ENCODE measurements at places on chromosomes 3 and 15.
A peak's percentile ranks its signal among the peaks of the same experiment; 100 is the strongest.

DNA sequence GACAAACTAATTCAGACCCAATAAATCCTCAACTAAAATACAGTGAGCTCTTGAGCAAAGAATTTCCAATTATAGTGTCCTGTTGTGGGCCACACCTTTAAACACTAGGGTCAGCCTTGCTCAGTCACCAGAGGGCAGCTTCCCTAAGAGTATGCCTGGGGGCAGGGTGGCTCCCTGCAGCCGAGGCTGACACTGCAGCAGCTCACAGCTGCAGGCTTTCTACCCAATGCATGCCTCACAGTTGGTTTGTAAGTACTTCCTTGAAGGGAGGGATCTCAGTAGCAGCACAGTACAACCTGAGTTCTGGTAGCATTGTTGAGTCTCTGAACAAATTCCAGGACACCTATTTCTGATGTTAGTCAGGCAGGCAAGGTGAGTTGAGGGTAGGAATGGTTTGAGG lies 335.6 kb downstream of the TUSC7 start:
- DNase-seq, result no peak

DNA sequence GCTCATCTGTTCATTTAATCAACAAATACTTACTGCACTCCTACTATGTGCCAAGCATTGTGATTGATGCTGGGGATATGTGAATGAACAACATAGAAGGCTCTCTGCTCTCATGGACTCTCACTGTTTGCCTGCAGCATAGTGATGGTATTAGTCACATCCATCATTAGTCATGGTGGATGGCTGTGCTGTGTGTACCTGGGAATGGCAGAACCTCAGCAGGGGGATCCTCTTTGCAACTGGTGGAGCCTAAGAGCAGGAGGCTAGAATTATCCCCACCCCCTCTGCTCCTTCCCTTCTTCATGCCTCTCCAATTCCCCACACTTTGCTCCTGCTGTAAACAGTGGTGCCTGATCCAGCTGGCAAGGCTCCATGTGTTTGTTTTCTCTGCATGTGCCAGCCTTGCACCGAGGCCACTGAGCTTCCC lies 20.5 kb downstream of the BOC start:
- no peak for DNase-seq

GRCh38 chr15:25793354-25794050 lies 69.6 kb downstream of the ATP10A start:
- DNase-seq, result no peak

- DNase-seq, result no peak
Observed at GRCh38 chr3:141915016-141915415, 38.6 kb downstream of the ATP1B3 start.

DNA sequence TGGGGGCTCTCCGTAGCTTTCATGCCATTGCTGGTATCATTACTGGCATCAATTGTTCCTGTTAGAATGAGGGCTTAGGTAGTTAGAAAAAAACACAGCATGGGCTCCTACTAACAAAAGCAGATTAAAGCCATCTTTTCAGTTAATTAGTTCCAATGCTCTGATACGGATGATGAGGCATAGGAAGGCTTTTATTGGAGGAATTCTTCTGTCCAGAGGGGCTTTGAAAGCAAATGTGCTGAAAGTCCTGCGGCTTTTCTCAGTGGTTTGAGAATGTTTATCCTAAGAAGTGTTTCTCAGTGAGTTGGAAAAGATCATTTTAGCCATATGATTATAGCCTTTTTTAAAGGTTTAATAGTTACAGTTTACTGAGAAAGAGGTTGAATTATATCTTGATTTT lies 198.5 kb downstream of the THSD4 start:
- DNase-seq, result no peak

GRCh38 chr15:31128919-31129768 lies 27.6 kb upstream of the TRPM1 start:
- DNase-seq, result peak; percentile 35

DNA sequence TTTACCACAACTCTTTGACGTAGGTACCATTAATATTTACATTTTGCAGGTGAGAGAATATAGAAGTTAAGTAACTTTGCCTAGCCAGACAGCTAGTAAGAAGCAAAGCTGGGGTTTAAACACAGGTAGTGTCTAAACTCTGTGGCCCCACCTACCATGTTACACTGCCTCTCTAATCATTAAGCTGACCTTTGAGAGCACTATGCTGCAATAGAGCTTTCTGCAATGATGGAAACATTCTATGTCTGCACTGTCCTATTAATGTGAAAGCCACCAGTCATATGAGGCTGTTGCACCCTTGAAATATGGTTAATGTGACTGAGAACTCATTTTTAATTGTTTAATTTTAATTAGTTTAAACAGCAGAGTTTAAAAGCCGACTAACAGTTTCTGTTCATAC lies 6.3 kb upstream of the RARB start:
- no peak for DNase-seq

GRCh38 chr3:123169492-123169929 lies 32.2 kb upstream of the SEC22A start:
- no peak for DNase-seq

DNA sequence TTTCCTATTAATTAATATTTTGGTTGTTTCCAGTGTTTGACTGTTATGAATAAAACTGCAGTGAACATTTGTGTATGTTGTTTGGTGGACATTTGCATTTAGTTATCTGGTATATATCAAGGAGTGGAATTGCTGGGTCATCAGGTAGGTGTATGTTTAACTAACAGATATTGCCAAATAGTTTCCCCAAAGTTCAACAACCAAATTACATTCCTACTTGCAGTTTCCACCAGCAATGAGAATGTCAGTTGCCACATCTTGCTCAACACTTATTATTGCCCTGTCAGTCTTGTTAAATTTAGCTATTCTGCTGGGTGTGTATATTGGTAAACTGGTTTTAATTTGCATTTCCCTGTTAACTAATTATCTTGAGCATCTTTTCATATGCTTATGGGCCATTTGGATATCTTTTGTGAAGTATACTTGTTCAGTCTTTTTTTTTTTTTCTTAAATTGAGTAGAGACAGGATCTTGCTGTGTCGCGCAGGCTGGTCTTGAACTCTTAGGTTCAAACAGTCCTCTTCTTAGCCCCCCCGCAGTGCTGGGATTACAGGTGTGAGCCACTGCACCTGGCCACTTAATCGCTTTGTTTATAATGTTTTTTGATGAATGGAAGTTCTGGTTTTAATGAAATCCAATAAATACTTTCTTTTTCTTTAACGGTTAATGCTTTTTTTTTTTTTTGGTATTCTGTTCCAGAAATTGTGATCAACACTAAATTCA lies 7.9 kb downstream of the FEM1B start:
- no peak for DNase-seq

DNA sequence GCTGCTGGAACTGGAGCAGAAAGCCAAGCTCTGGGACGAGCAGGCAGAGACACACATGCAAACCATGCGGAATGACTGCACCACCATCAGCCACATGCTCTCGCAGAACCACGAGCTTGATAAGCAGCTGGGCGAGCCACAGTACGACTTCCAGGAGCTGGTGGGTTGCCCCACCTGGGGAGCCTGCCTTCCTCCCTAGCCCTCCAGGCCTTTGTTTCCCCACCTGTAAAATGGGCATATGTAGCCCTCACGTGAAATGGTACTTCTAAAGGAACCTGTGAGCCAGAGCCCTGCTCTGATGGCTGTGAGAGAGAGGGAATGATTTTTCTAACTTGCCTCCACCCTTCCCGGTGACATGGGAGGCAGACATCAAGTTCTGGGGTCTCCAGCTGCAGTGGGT lies 44.6 kb upstream of the GOLGA6B start:
- no peak for DNase-seq

GRCh38 chr15:72685301-72685924 lies 569 bp downstream of the HIGD2B start:
- no peak for DNase-seq

DNA sequence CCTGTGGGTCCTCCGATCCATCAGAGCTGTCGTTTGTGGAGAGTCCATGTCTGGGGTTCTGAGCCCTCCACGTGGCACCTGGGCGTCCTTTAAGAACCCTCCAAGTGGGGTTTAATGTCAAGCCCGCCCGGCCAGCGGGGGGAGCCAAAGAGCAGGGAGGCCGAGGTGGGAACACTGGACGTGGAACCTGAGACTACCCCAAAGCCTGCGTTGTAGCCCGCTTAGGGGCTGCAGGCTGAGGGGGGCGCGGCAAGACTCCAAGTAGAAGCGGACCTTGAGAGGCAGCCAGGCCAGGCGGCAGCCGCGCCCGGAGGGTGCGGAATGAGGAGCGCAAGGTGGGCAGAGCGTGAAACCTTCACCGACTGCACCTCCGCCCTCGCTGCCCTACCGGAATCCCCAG lies 126.2 kb upstream of the ATP10A start:
- DNase-seq, result no peak

DNA sequence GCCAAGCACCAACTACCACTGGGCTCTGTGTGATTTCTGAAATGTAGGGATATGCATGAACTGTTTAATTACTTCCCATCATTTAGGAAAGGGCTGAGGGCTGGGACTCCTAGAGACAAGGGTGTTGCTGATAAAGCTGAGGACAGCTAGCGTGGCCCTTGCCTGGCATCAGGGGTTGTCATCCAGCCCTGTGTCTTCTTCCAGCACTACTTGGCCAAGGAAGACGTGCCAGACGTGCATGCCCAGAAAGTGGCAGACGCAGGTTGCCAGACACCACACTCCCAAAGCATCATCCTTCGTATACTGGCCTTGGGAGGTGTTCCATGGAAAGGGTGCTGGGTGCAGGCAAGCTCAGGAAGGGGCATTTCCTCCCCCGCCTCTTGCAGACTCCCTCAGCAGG lies 64.8 kb downstream of the LRIG1 start:
- no peak for DNase-seq

DNA sequence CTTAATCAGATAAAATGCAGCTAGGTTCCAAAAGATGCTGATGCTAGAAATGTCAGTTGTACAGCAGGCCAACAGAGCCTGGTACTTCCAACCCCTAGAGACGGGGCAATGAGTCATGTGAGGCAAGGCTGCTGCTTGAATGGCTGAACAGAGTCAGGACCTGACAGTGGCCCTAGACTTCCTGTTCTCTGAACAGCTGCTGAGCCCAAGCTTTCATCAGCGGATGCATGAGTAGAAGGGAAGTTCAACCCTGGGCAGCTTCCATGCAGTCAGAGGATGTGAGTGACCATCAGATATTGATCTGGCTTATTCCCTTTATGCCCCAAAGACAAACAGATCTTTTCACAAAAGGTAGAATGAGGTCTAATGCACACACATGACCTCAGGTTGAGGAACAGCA lies 282.9 kb upstream of the COL8A1 start:
- DNase-seq, result no peak

- no peak for DNase-seq
Observed at GRCh38 chr3:104368760-104369159, 997.9 kb upstream of the ALCAM start.

DNA sequence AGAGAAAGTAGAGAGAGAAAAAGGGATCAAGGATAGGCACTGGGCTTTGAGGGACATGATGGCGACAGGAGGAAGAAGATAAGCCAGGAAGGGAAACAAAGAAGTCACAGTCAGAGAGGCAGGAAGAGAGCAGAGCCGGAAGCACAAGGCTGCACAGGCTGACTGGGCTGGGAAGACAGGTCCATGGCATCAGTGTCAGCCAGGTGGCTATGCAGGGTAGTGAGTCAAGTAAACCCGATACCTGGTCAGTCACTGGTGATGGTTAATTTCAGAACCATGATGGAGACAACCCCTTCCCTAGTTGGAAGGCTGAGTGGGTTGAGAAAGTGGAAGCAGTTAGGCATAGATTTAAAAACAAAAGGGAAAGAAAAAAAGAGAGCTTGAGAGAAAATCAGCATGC lies 203.8 kb downstream of the EPHB1 start:
- DNase-seq, result no peak

DNA sequence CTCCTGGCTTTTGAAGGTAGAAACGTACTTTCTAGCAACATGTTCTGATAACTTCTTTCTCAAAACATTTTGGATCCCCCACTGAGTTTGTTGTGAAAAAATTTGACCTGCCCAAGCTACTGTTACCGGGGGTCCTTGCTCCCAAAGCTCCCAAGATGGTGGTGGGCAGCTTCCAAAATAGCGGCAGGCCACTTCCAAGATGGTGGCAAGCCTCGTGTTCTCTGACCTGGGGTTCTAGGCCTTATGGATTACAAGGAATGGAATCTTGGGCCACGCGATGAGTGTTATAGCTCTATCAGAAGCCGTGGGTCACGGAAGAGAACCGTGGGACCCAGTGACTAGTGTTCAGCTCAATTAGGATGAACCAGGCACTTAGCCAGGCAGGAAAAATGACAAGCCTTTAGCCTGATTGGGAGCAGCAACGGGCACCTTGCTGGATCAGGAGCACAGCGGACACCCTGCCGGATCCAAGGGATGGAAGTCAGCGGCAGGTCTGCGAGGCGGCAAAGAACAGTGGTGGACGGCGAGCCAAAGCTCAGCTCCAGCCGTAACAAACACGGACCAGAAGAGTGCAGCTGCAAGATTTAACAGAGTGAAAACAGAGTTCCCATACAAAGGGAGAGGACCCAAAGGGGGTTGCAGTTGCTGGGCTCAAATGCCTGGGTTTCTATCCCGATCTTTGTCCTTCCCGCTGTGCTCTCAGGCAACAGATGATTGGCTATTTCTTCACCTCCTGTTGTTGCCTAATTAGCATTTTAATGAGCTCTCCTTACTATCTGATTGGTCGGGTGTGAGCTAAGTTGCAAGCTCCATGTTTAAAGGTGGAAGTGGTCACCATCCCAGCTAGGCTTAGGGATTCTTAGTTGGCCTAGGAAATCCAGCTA lies 133.3 kb downstream of the WDR72 start:
- DNase-seq, result no peak

DNA sequence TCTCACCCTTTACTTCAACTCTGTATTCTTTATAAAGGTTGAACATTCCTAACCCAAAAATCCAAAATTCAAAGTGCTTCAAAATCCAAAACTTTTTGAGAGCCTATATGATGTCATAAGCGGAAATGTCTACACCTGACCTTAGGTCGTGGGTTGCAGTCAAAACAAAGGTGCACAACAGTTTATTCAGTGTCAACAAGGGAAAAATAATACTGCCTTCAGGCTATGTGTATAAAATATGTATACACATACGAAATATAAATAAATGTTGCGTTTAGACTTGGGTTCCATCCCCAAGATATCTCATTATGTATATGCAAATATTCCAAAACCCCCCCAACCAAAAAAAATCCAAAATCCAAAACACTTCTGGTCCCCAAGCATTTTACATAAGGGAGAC lies 90.9 kb downstream of the STAG1 start:
- DNase-seq, result no peak

Data from NCI-H1436 (cell line).